ENCODE measurements at places on chromosomes 1 and 21.
A peak's percentile ranks its signal among the peaks of the same experiment; 100 is the strongest.

GRCh38 chr1:25487628-25488027 lies 55.8 kb upstream of the LDLRAP1 start:
- DNase-seq: peak; percentile 39

DNA sequence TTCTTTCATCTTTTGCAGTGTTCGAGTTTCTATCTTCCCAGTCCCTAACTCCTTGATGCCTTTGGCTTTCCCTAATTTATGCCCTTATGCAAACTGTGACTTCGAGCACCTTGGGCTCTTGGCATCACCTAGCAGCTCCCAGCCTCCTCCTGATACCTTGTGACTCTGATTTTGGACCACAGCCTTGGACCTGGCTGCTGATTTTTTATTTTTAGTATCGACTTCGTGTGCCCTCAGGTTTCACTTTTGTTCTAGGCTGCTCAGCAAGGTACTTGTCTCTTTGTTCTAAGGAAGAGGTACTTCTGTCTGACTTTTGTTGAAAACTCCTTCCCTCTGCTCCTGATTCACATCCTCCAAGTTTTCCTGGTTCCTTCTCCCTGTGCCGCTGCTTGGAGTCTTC lies 69.6 kb upstream of the KCNK1 start:
- no peak for DNase-seq

GRCh38 chr1:228867108-228867950 lies 132.1 kb downstream of the RHOU start:
- no peak for DNase-seq

GRCh38 chr1:9473032-9473807 lies 66.0 kb upstream of the SLC25A33 start:
- DNase-seq: no peak

DNA sequence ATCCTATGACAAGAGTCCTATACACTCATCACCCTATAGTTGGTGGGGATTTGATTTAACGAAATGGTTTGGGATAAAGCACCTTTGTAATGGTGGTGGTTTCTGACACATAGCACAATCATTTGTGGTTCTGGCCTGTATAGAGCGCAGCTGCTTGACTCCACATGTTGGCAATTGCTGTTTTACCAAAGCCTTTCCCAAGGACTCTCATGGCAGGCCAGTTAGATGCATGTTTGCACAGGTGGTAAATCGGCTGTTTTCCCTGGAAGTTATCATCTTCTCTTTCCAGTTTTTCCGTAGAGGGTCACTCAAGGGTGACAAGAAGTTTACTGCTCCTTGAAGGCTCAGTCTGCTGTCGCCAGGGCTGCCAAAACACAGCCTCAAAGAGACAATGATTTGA lies 17.1 kb upstream of the XPR1 start:
- DNase-seq: no peak

DNA sequence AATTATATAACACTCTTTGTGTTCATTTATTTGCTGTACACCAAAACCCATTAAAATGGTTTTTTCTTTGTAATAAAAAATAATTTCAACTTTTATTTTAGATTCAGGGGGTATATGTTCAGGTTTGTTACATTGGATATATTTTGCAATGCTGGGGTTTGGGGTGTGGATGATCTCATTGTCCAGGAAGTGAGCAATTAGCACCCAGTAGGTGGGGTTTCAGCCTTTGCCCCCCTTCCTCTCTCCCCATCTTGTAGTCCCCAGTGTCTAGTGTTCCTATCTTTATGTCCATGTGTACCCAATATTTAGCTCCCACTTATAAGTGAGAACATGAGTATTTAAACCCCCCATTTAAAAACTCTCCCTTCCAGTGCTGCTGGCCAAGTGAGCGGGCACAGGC lies 184.6 kb downstream of the RHOU start:
- DNase-seq: no peak

GRCh38 chr1:70227439-70227838 lies 6.3 kb downstream of the SRSF11 start:
- peak; percentile 19 for DNase-seq

DNA sequence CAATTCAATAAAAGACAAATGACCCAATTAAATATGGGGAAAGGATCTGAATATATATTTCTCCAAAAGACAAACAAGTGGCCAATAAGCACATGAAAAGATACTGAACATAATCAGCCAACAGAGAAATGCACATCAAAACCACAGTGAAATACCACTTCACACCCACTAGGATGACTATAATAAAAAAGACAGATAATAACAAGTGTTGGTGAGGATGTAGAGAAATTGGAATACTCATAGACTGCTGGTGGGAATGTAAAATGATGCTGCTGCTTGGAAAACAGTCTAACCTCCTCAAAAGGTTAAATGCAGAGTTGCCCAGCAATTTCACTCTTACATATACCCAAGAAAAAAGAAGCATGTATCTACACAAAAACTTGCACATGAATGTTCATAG lies 48.9 kb downstream of the PIK3R3 start:
- DNase-seq: no peak

GRCh38 chr1:32240140-32240951 lies 6.7 kb upstream of the FAM167B start:
- DNase-seq: peak; percentile 68

All from CD4-positive, alpha-beta T cell treated with Interleukin-17A for 1 hour (primary cell).